A549 (cell line): ENCODE measurements at places on chromosomes 16 and 17. TPM values are rescaled to one million over a fixed set of nuclear protein-coding genes. Genes with fewer than 3 reads are reported as not detected.

Gene VMO1
- 0.39 to 1.1 TPM (median 0.81 TPM) in 3 replicates for polyA plus RNA-seq

GRCh38 chr17:3678821-3679530 lies 10.4 kb downstream of the EMC6 start:
- no peak for DNase-seq

DNA sequence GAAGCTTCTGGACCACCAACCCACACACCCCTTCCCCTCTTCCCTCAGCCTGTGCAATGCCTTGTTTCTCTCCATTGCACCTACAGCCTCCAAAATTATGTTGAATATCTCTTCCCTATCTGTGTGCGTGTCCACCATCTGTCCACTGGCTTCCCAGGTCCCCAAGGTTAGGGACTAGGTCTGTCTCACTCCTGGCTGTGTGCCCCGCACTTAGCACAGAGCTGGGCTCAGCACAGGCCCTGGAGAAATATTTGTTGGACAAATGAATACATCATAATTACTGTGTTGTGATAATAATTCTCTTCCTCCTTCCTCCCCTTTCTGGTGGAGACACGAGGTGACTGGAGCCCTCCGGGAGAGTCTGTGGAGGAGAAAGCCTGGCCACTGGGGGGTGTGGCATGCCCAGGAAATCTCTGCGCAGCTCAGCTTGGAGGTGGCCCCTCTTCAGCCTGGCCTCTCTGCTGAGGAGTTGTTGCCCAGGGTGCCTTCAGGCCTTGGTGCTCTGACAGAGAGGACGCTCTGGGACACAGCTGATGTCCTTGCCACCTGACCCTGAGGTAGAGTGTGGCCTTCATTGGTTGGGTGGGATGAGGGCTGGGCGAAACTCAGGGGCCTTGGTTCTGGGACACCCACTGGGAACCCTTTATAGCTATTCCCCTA lies 3.3 kb upstream of the BRD7 start:
- DNase-seq, result no peak

DNA sequence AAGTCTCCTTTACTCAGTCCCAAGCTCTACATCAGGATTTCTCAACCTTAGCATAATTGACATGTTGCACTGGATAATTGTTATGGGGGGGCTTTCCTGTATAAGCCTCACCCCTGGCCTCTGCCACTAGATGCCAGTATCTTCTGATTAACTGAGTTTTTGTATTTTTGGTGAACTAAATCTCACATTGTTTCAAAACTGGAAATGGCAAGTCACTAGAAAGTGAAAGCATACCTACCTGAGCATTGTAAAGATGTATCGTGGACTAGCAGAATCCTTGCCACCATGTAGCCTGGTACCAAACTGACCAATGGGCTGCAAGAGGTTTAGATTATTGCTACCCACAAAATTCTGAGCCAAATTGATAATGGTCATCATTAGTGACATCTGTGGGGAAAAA lies 15.0 kb downstream of the TOP2A start:
- no peak for DNase-seq

- DNase-seq, result no peak
Observed at GRCh38 chr16:11064851-11065250, 120.5 kb downstream of the CLEC16A start.

GRCh38 chr16:89629827-89630610 lies 16.6 kb downstream of the DPEP1 start:
- DNase-seq, result no peak

DNA sequence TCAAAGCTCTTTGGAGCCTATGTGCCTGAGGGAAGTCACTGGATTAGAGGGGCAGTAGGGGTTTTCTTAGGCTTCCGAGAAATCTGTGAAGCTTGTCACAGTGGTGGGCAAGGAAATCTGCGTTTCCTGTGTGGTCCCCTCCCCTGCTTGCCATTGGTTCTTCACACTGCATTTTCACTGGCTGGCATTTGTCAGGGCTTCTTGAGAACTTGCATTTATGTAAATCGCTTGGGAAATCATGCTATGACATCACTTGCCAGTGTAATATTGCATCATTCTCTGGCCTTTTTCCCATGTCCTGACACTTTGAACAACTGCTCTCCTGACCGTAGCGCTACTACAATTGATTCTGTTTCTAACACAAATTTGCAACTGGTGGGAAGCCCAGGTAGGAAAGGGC lies 1.8 kb downstream of the CACNG3 start:
- peak; percentile 7 for DNase-seq

- DNase-seq, result peak; percentile 31
Observed at GRCh38 chr17:65062171-65062915, 5.8 kb upstream of the GNA13 start.

- DNase-seq, result peak; percentile 77
Observed at GRCh38 chr16:89167425-89167941, 4.1 kb upstream of the CDH15 start.

DNA sequence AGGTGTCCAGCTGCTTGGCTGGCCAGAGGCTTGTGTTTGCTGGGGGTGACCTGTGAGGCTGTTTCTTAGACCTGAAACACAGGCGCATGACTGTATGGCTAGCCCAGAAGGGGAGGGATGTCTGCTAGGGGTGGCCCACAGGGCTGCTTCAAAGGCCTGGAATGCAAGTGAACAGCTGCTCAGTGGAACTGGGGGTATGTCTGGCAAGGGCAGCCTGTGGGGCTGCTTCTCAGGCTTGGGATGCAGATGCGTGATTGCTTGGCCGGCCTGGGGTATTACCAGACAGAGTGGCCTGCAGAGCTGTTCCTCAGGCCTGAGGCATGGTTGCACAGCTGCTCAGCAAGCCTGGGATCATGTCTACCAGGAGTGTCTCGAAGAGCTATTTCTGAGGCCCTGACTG lies 20.5 kb downstream of the TANC2 start:
- DNase-seq, result no peak

DNA sequence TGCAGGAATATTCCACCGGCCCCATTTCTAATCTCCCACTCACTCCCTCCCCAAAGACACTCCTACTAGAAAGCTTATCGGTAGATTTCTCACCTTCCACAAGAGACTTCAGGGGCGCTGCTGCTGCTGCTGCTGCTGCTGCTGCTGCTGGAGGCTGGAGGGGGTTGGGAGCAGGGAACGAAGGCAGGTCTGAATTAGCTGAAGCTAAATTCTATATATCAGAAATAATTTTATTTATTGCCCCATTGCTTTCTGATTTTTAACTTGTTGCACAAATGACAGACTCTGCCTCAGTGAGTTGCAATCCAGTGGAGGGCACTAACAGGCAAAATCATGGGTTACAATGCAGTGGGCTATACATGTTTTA lies 25.8 kb upstream of the HLF start:
- DNase-seq, result no peak

GRCh38 chr16:11494029-11494428 lies 92.7 kb downstream of the LITAF start:
- DNase-seq, result no peak

DNA sequence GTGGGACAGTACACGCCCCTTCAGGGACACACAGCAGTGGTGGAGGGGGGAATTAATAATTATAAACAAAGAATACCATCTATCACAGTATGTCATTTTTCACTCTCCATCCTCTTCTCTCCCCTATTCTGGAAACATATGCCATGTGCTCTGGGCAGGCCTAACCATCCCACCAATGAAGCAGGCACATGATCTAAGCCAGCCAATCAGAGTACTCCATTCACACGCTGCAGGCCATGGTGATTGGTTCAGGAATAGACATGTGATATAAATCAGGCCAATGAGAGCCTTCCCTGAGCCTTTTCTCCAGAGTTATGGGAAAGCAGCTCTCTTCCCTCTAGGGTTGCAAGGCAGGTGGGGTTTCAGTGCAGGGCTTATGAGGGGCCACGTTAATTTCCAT lies 36.5 kb downstream of the GSG1L start:
- peak; percentile 14 for DNase-seq

GRCh38 chr17:4666296-4666695 lies 24.8 kb upstream of the ALOX15 start:
- DNase-seq, result no peak

DNA sequence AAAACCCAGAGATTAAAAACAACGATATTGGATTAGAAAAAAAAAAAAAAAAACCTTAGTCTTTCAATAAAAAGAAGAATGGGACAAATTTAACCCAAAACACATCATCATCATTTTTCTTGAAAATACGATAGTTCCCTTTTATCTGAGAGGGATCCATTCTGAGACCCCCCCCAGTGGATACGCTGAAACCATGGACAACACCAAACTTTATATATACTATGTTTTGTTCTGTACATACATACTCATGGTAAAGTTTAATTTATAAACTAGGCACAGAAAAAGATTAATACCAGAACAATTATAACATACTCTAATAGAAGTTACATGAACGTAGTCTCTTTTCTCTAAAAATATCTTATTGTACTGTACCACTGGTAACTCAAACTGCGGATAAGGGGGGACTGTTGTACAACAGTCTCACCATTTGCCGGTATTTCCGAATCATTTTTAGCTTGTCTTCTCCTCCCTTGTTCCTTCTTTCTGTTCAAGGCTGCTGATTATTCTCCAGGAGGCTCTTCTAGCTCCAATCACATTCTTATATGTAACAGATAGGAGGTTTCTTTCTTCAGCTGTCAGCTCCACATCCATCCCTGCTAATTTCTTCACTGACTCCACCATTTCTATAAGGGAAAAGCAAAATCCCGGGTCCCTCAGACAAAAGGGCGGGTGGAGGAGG lies 37.0 kb downstream of the RNF135 start:
- DNase-seq, result no peak

- no peak for DNase-seq
Observed at GRCh38 chr17:42287305-42287976, 857 bp upstream of the STAT5A start.

DNA sequence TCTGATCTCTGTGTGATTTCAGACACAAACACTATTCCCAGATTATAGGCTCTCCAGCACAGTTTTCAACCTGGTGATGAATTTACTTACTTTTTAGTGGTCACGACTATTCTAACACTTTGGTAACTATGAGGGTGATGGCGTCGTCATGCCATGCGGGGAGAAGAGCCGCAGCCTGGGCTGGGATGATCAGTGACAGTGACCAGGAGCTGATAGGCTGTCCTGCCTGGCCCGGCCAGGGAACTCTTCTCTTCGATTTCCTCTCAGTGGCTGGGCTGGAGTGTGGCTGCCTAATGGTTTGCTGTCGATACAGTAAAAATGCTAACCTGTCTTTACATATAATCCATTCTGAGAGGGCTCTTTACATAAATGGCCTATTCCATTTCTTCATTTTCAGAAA lies 113.1 kb downstream of the IRX3 start:
- no peak for DNase-seq

DNA sequence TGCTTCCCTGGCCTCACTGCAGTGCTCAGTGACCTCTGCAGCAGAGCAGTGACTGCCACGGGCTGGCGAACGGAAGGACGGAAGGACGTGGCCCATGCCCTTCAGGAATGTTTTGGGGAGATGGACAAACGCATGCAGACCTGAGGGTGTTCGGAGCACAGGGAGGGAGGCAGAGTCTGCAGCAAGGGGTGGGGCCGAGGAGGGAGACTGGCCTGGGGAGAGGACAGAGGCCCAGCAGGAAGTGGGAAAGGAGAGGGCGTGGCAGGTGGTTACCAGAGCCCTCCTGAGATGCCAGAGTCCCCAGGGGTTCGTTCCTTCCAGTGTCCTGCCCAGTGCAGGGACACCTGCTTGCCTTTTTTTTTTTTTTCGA lies 21.9 kb downstream of the ADORA2B start:
- DNase-seq, result no peak

DNA sequence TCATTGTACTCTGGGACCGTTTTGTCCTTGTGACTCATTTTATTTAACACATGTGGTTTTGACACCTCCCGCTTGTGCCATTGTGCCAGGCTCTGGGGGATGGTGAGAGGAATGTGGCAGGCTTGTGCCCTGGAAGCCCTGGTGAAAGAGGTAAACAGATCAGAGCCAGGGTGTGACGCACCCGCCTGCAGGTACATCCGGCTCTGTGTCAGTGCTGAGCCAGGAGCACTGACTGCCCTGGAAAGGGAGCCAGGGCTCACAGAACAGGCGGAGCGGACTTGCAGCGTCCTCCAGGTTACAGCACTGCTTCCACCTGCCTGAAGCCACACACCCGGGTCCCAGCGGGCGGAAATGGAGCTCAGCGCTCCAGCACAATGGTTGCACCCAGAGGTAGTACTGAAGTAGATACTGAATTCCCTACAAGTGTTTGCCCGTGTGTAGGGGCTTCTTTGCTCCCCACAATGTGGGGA lies 30.6 kb downstream of the CDRT15 start:
- no peak for DNase-seq

Gene DCAF7
- 35.7 to 37.9 TPM (median 35.9 TPM) in 3 replicates for polyA plus RNA-seq

Gene RND2
- 0.14 to 0.37 TPM (median 0.28 TPM) in 3 replicates for polyA plus RNA-seq

Gene CCL5
- polyA plus RNA-seq, result 0.12 to 0.17 TPM in 2 of 3 replicates, not detected in the other

DNA sequence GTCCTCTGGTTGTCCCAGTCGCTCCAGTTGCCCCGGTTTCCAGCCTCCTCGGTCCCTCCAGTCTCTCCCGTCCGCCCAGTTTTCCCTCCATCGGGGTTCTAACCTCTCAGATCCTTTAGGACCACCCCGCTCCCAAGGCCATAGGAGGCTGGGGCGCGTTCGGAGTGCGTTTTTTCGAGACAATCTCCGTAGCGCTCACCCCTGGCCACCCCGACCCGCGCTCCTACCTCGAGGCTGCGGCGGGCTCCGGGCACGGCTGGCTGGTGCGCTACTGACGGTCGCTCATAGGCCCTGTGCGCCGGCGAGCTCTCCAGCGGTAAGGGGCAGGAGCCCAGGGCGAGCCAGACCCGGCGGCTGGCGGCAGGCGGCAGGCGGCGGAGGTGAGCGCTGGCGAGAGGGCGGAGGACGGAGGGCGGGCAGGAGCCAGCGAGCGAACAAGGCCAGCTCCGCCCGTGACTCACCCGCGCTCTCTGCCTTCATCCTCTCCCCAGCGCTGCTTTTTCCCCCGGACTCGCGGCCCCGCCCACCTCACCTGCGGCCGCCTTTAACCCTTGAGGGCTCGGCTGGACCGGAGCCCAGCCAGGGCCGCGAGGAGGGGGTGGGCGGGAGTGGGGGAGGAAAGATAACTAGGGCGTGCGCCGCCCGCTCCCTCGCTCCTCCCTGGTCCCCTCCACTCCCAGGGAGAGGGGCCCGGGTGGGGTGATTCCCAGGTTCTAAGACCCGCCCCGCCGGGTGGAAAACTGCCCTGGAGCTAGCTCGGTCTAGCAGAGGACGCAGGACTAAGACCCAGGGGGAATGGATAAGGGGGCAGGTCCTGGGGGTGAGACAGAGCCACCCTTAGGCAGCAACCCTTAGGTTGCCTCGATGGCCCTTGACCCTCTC lies at the start of gene SP6:
Gene SP6, minus strand, starts transcription at position 472 of the 882 bp plus-strand sequence. CDS start 2,734 bp downstream, outside the sequence.
- DNase-seq, result peak; percentile 91

- DNase-seq, result no peak
Observed at GRCh38 chr16:83470416-83470815, 337.4 kb upstream of the HSBP1 start.

DNA sequence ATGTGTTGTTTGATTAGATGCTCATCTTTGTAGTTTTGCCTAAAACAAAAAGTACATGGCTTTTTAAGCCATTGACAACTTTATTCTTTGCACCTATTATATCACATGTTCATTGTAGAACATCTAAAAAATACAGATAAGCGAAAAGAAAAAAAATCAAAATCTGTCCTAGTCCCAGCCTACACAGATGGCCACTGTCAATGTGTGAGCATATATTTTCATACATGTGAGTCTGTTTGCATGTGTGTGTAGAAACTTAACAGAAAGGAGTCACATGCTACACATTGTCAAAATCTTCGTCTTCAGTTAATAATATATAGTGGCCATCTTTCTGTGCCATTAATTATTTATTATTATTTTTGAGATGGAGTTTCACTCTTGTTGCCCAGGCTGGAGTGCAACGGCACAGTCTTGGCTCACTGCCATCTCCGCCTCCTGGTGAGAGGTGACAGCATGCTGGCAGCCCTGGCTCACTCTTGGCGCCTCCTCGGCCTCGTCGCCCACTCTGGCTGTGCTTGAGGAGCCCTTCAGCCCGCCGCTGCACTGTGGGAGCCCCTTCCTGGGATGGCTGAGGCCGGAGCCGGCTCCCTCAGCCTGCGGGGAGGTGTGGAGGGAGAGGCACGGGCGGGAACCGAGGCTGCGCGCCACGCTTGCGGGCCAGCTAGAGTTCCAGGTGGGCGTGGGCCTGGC lies 68.5 kb upstream of the AMZ2 start:
- DNase-seq, result no peak

Gene TAC4
- not detected in 3 replicates for polyA plus RNA-seq
